Pericardium fibroblast (primary cell): ENCODE measurements at places on chromosomes 3 and 15. TPM values are rescaled to one million over a fixed set of nuclear protein-coding genes. Genes with fewer than 3 reads are reported as not detected.

Gene OSTN
- total RNA-seq, result 5.2 TPM in 1 of 2 replicates, not detected in the other

Gene LPP
- 24.9 and 25.1 TPM in 2 replicates for total RNA-seq

Gene CDHR4
- 0.12 TPM in 1 of 2 replicates, not detected in the other for total RNA-seq

Gene ATP8B4
- 0.43 and 4.4 TPM in 2 replicates for total RNA-seq

Gene NANOGP8
- total RNA-seq, result not detected in 2 replicates

Gene PRSS50
- total RNA-seq, result not detected in 2 replicates

Gene SLC12A8
- 28.5 and 35.6 TPM in 2 replicates for total RNA-seq

Gene WDR72
- not detected in 2 replicates for total RNA-seq

Gene CCR8
- not detected in 2 replicates for total RNA-seq

Gene CSTA
- total RNA-seq, result 6.2 and 14.4 TPM in 2 replicates

Gene SERINC4
- not detected in 2 replicates for total RNA-seq

Gene TASOR
- 35.9 and 41.0 TPM in 2 replicates for total RNA-seq

Gene CTXND1
- total RNA-seq, result not detected in 2 replicates

Gene STRA6
- total RNA-seq, result 2.0 and 3.5 TPM in 2 replicates

Gene SNX22
- total RNA-seq, result 0.09 and 0.12 TPM in 2 replicates

Gene KBTBD8
- total RNA-seq, result 1.6 and 2.9 TPM in 2 replicates

Gene DPH3
- 14.6 and 18.6 TPM in 2 replicates for total RNA-seq

Gene DAZL
- total RNA-seq, result not detected in 2 replicates

Gene WDR93
- total RNA-seq, result not detected in 2 replicates

Gene STXBP5L
- 0.70 TPM in 1 of 2 replicates, not detected in the other for total RNA-seq

Gene LNP1
- 2.6 and 3.1 TPM in 2 replicates for total RNA-seq

Gene PTH1R
- 11.8 and 13.4 TPM in 2 replicates for total RNA-seq

Gene PLAAT1
- total RNA-seq, result 0.23 and 0.51 TPM in 2 replicates

Gene CACNA2D3
- 3.4 TPM in 1 of 2 replicates, not detected in the other for total RNA-seq

Gene RYR3
- total RNA-seq, result not detected in 2 replicates

Gene DUOX1
- not detected in 2 replicates for total RNA-seq

Gene PIGX
- 16.9 and 23.3 TPM in 2 replicates for total RNA-seq

Gene P3H2
- total RNA-seq, result 6.5 and 7.6 TPM in 2 replicates

Gene BNIP2
- total RNA-seq, result 32.5 and 95.6 TPM in 2 replicates

Gene ITIH1
- not detected in 2 replicates for total RNA-seq

Gene PGBD4
- total RNA-seq, result 0.77 and 0.82 TPM in 2 replicates

Gene GXYLT2
- total RNA-seq, result 35.1 and 43.3 TPM in 2 replicates

Gene MGLL
- total RNA-seq, result 8.3 and 28.9 TPM in 2 replicates

Gene KLHL40
- total RNA-seq, result 0.17 TPM in 1 of 2 replicates, not detected in the other

Gene SUSD5
- 4.0 and 4.8 TPM in 2 replicates for total RNA-seq

Gene NR1I2
- total RNA-seq, result not detected in 2 replicates

Gene GPR149
- total RNA-seq, result not detected in 2 replicates

Gene SPESP1
- total RNA-seq, result 3.7 and 4.8 TPM in 2 replicates
